Ammon's horn (tissue), 1 donor: ENCODE measurements at places on chromosomes 2 and 18.

GRCh38 chr18:3148930-3149535 lies 70.7 kb downstream of the MYOM1 start:
- DNase-seq: no peak

DNA sequence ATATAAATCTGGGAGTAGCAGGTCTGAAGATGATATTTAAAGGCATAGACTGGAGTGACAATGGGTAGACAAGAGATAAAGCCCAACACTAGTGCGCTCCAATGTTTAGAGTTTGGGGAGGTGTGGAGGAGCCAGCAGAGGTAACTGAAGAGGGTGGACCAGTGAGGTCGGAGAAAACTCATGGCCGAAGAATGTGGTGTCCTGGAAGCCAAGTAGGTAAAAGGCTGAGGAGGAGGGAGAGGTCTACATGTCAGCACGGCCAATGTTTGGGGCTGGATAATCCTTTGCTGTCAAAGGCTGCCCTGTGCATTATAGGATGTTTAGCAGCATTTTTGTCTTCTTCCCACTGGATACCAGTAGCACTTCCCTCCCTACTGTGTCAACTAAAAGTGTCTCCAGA lies 78.8 kb upstream of the KCNE4 start:
- no peak for DNase-seq

- peak; percentile 22 for DNase-seq
Observed at GRCh38 chr2:179861416-179862067, at the start of gene ZNF385B. ZNF385B (minus strand) TSS chr2:179861612.

DNA sequence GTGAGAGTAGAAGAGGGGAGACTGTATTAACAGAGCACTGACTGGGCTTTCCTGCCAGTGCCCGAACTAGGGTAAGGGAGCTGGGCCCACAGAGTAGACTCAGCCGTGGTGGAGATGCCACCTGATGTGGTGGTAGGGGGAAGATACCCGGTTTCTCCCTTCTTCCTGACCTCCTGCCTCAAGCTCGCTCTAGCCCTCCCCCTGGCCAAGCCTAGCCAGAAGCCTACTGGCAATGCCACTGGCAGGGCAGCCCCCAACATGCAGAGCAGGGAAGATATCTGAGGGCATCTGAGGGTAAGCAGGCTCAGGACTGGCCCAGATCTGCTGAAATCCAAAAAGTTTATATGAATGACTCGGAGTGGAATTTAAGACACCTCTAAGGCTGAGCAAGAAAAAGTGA lies 162.6 kb upstream of the SMAD2 start:
- no peak for DNase-seq

DNA sequence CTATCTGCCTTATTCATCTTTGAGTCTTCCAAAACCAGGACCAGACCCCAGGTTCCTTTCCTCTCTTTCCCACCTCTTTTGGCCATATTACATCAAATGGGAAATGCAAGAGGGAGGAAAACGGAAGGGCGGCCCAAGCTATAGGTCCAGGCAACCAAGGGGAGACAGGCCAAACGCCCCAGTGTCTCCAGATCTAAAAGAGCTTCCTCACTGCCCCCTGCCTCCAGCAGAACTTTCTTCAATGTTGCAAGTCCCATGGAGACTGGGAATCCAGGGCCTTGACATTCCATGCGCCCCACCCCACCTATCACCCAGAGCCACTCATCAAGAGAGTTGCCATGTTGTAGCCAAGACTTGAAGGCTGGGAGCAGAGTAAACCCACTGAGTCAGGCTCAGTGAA lies 15.4 kb downstream of the TNS1 start:
- no peak for DNase-seq

GRCh38 chr2:28507796-28508764 lies 12.2 kb downstream of the PLB1 start:
- no peak for DNase-seq

DNA sequence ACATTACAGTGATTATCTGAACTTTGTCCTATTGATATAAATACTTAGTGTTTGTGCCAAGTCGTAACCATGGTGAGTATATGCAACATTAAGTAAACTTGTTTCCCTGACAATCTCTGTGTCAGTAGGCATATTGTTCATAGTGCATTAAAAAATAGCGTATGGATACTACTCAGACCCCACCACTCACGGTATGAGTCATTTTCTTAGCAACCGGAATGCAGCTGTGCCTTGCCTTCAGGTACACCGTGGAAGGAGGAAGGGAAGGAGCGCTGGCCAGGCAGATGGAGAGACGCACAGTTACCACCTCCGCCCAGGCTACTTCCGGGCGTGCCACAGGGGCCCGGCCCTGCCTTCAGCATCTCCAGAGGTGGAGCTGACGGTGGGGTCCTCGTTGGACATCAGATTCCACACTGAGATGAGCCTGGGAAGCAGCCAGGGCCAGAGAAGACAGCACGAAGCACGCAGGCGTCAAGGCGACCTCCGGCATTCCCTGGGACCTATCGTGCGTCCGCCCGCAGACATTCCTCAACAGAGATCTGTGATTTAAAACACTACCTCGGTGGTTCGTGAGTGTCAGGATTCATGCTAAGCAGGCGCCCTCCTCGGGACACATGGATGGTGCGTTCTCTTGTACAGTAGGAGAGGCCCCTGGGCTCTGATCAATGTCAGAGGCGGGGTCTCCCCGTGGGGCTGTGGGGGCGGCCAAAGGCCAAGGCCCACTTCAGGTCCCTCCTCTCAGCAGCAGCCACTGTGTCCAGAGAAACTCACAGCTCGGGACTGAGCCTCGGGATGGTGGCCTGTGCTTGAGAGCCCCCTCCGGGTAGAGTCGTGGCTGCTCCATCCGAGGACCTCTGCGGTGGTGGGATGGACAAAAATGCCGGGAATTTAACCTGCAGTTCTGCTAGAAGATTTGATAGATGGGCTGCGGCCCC lies 82.2 kb upstream of the HDAC4 start:
- DNase-seq: no peak

- DNase-seq: peak; percentile 69
Observed at GRCh38 chr2:2102866-2103653, 228.0 kb downstream of the MYT1L start.

DNA sequence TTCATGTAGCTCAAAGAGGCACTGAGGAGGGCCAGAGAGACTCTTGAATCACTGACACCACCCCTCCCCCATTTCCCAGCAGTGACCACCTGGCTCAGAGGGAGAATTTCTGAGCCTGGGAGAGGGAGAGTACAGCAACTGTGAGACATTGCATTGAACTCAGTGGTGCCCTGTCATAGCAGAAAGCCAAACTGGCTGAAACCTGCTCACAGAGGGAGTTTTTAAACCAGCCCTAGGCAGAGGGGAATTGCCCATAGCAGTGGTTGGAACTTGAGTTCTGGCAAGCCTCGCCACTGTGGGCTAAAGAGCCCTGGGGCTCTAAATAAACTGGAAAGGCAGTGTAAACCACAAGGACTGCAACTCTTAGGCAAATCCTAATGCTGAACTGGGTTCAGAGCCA lies 243.1 kb downstream of the ADCYAP1 start:
- no peak for DNase-seq

DNA sequence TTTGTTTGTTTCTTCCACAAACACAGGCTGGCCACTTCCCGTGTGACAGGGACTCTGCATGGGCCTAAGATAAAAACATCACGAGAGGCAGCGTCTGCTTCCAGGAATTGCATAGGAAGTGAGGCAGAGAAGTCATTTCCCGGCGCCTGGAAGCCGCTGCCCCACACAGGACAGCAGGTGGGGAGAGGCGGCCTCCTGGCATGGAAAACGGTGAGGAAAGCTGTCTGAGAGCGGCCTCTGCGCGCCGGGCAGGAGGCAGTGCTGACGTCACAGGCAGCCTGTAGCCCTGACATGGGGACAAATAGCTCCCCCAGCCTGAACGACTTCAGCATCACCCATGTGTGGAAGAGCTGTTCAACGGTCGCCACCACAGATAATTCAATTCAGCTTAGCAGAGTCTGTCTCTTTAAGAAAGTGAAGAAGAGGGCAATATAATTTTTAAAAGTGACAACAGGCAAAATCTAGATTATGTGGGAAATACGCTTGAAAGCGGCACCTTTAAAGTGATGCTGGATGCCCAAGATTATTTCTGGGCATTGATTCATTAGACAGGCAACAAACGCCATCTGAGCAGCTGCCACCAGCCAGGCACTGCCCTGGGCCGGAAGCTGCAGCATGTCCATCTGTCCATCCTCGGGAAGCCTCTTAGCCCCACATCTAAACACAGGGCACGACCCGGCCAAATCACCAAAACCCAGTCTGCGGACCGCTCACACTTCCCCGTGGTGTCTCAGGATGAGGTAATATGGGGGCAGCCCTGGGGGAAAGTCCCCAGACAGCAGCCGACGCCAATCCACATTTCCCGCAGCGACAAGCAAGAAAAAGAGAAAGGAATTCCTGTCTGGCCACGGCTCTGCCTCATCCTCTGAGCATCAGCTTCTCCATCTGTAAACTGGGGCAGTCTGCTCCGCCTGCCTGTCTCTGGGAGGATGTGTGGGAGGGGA lies 138.9 kb downstream of the PXDN start:
- DNase-seq: no peak

DNA sequence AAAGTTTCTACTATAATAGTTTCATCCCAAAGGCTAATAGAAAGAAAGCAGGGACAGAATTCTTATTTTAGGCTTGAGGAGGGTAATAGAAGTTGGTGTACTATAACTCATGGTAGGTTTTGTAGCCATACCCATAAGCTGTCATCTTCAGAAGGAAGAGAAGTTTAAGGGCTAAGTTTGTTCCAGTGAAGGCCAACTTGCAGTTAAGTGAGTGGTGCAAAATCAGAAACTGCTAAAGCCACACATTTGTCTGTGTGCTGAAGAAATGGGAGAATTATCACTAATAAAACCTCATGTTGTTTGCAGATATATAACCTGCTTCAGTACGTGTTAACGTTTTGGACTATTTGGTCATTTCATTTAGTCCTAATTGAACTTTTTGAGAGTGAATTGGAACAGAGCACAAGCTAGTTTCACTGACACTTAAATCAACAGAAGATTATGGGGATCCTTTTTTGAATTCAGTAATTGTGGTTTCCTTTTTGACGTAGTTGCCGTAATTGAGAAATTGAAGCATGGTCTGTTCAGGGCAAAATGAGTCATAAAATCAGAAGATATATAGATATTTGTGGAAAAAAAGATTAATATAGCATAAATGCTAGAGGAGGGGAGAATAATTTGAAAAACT lies 69.1 kb downstream of the PHLPP1 start:
- no peak for DNase-seq

GRCh38 chr2:104794441-104794840 lies 59.5 kb upstream of the POU3F3 start:
- no peak for DNase-seq

GRCh38 chr2:30326497-30326896 lies 95.2 kb downstream of the LBH start:
- no peak for DNase-seq

DNA sequence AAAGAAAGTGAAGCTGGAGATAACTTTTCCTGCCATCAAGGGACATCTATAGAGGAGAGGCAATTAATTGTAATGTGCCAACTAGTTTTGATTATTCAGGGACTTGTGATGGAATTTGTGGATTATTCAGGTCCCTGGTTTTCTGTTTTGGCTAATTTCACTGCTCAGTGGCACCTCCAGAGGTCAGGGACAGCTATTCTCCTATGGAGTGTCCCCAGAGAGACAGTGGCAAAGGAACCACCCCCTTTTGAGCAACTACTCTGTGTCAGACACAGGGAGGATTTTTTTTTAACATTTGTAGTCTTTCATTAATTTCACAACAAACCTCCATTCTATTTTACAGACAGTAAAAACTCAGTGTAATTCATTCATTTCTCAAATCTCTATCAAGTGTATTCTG lies 206.0 kb upstream of the SPRED2 start:
- DNase-seq: no peak

- DNase-seq: no peak
Observed at GRCh38 chr2:171069286-171069956, 91.3 kb downstream of the TLK1 start.

GRCh38 chr18:68314403-68314802 lies 400.5 kb downstream of the TMX3 start:
- no peak for DNase-seq

GRCh38 chr2:28716265-28716865 lies 35.3 kb upstream of the PPP1CB start:
- DNase-seq: peak; percentile 76

DNA sequence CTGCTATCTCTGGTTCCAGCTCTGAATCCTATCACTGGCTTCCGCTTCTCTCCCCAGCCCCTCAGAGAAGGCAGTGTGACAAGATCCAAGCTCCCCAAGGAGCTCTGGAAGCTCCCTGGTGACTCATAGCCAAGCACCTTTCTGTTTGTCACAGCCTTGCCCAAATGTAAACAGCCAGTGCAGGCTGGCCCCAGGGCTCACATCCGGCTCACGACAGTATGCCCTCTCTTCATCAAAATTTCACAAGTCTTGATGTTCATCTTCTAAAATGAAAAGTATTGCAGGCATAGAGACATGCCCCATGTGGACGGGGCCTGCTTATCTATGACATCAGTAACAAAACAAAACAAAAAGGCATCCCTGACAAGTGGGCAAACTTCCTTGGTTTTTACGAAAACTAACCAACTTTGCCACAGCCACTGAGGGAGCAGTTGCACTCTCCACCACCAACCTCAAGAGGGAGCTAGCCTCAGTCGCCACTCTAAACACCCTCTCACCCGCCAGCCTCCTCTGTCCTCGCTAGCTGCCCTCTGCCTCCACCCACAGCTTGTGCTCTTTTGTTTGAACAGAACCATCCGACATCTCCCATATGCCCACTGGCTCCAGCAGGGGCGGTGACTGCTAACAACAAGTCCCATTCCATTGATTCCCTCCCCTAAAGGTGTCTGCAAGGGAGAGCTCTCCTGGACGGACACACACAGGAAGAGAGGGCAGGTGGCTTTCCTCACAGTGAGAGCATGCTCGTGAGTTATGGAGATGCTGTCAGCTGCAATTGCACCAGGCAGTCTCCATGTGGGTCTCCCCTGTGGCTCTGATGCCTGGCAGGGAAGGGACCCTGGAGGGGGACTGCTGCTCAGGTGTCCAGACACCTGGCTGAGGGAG lies 71.0 kb upstream of the DAPL1 start:
- DNase-seq: peak; percentile 63

GRCh38 chr2:20588918-20589871 lies 61.7 kb downstream of the HS1BP3 start:
- no peak for DNase-seq

- peak; percentile 82 for DNase-seq
Observed at GRCh38 chr2:84302513-84303412, 156.3 kb downstream of the SUCLG1 start.

DNA sequence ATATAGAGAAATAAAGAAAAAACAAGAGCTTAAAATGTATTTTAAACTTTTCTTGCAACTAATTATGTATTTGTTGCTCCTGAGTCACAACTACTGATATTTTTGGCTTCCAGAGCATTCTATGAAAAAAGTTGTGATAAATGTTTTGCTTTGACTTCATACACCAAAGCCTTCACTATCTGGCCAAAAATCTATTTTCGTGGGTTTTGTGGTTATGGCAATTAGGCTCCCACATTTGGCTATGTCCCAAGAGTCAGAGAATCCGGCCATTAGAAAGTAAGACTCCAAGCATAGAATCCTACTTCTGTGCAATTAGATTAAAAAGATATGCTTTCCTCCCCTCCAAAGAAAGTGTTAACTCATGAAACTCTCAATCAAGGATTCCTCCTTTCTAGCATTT lies 1456.1 kb upstream of the ACVR2A start:
- DNase-seq: no peak
